ENCODE measurements at places on chromosomes 4 and X.

DNA sequence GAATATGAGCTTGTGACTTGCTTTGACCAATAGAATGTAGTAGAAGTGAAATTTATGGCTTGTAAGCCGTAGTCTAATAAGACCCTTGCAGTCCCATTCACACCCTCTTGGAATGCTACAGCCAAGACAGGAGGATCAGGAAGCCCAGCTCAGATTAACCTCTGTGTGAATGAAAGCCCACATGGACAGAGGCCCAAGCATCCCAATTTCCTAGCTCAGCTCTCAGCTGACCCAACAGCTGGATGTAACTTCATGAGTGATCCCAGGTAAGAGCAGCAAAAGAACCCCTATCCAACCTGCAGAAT is 12.8 kb upstream of the PPM1K start:
- no peak for DNase-seq

DNA sequence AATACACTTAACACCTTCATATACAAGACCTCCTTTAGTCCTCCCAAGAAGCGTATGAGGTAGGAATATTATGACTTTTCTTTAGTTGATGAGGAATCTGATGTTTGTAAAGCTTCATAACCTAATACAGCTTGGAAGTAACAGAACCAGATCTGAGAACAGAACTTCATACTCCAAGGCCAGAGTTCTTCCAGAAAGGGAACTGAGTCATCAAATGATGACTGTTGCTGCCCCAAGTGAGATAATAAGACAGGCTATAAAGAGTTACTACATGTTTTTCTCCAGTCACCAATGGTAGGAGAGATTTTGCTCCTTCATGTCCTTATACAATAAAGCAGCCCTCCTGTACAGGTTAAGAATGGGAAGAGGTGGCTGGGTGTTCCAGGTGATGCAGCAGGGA is 74.3 kb upstream of the ANXA3 start:
- DNase-seq = no peak

- no peak for DNase-seq
Measured at GRCh38 chrX:2176274-2176673, 324.5 kb downstream of the DHRSX start.

DNA sequence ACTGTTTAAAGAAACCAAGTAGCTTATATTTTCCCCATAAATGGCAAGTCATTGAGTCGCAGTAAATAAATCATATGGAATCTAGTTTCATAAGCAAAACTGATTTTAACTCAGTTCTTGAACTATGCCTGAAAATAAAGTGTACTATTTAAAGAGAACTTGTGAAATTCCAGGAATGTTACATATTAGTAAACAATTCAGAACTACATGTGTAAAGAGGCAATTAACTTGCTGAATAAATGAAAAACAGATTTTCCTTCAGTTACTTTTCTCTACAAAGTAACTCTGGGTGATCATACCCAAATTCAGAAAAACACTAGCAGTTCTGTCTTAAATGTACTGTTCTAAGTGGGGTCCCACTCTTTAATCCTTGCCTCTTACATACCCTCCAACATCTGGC is 236.1 kb upstream of the EDNRA start:
- DNase-seq = no peak

DNA sequence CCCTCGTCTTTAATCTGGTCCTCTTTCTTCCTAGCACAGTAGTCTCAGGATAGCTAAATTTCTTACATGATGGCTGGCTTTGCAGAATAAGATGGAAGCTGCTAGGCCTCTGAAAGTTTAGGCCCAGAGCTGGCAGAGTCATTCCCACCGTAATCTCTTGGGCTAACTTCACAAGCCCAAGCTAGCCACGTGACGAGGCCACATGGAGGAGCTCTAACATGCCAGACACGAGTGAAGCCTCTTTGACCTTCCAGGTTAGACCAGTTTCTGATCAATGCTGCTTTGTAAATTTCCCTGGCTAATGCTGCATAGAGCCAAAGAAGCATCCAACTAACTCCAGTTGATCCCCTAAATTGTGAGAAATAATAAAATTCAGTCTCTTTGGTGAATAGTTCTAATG is 9.5 kb upstream of the CENPE start:
- no peak for DNase-seq

DNA sequence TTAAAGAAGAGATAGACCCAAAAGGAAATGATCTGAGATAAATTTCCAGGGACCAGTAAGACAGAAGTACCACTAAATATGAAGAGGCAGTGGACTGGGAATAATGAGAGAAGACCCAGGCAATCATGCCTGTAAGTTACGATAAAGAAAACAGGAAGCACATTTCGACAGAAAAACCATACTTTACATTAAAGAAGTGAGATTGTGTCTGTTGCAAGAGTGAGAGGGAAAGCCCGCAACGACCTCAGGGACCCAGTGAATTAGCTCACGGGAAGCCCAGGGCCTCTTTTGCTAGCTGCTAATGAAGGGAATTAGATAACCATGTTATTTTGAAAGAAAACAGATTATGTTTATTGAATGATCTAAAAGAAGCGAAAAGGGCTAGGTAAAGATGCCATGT is 28.9 kb upstream of the ACSL1 start:
- no peak for DNase-seq

DNA sequence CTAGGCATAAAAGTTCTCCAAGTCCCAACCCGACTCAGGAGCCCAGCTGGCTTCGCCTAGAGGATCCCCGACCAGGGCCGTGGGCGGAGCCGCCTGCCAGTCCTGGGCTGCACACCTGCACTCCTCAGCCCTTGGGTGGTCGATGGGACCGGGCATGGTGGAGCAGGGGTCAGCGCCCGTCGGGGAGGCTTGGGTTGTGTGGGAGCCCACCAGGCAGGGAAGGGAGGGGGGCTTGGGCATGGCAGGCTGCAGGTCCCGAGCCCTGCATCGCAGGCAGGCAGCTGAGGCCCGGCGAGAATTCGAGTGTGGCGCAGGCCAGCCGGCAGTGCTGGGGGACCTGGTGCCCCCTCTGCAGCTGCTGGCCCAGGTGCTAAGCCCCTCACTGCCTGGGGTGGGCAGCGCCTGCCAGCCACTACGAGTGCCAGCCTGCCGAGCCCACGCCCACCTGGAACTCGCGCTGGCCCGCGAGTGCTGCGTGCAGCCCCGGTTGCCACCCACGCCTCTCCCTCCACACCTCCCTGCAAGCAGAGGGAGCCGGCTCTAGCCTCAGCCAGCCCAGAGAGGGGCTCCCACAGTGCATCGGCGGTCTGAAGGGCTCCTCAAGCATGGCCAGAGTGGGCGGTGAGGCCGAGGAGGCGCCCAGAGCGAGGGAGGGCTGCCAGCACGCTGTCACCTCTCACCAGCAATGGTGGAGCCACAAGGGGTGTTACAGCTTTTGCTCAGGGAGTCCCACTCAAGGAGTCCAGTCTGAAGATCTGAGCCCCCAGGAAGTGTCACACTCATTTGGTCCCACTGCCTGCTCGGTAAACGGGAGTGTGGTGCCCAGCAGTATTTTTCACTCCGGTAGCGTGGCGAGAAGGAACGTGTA is 38.9 kb downstream of the SPRY1 start:
- no peak for DNase-seq

DNA sequence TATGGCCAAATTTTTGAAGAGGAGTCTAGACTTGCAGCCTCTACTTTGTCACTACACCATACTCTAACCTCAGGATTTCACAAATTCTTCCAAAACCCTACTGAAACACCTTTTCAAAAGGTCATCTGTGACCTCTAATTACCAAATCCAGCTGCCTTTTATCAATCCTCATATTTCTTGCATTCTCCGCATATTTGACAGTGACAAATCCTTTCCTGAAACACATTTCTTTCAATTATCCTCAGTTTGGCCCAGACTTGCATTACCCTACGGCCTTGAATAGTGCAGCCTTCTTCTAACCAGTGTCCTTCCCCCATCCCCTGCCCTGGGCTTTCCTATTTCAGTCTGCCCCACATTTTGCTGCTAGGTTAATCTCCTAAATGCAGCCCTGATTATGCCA is 25.5 kb downstream of the MID2 start:
- no peak for DNase-seq

DNA sequence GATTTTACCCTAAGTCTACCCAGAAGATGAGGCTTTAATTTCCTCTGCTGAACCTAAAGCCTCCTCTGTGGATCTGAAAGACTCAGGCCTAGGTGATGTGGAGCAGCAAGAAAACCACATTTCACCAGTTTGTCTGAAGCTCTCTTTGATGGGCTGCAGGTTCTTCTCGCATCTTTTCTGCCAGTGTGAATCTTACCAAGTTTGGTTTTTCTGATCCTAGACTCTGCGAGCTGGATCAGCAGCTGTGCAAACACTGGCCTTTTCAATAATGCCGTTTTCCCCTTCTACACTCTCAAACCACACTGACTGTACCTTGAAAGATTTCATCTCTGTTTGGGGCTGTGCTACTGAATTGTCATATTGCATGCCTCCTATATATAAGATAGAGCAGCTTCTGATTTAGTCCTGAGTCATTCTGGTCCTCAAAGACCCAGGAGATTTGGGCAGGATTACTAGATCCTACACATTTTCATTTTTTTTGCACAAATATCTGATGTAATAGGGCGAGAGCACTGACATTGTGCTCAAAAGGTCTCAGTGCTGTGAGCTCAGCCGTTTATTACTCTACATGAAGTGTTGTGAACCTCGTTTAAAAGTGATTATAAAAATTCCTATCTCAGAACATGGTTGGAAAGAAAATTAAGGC is 133.6 kb upstream of the FAM9C start:
- DNase-seq = no peak

DNA sequence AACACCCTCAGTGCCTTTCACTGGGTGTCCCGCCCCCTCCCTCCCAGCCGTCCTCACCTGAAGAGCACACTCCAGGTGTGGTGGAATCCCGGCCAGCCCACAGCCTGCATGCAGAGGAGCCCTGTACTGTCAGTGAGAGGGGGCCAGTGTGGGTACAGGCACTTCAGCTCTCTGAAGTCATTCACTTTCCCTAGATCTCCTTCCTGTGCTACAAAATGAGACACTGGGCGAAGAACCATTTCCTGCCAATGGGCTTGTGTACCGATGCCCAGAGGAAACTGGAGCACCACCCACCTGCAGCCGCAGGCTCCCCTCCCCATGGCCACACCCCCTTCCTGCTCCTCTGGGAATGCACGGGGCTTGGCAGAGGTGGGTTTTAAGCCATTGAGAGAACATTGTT is 73.9 kb upstream of the C4orf50 start:
- no peak for DNase-seq

GRCh38 chr4:184384810-184385557 is 89.4 kb downstream of the IRF2 start:
- DNase-seq = no peak

DNA sequence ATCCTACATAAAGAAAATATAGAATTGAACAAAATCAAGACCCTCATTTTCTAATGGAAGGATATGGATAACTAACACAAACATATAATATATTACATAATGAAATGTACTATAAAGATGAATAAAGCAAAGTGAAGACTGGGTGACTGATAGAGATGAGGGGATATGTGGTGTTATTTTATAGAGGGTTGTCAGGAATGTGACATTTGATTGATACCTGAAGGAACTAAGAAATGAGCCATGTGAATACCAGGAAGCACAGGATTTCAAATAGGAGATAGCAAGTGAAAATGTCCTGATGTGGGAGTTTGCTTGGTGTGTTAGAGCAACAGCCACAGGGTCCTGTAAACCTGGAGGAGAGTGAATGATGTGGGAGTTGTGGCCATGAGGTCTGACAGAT is 40.1 kb upstream of the GNPDA2 start:
- no peak for DNase-seq

GRCh38 chrX:50988649-50989048 is 78.1 kb downstream of the BMP15 start:
- DNase-seq = no peak

Data from stimulated activated CD4-positive, alpha-beta T cell treated with anti-CD3 and anti-CD28 coated beads, TNF-alpha, amount 100 ng/mL, for 1 hour (primary cell).